Right atrium auricular region (tissue), 2 donors: ENCODE measurements at places on chromosomes 6 and 20. TPM values are rescaled to one million over a fixed set of nuclear protein-coding genes. Genes with fewer than 3 reads are reported as not detected.
A peak's percentile ranks its signal among the peaks of the same experiment; 100 is the strongest.

Gene TJAP1
- total RNA-seq = 22.0 TPM

Gene PLEKHG1
- total RNA-seq = 10.6 TPM

- H3K4me1 ChIP-seq = no peaks in the 10 kb centered on the region
- no peaks in the 10 kb centered on the region for H3K36me3 ChIP-seq
- H3K27me3 ChIP-seq = no peaks in the 10 kb centered on the region
- no peak for DNase-seq
- H3K4me3 ChIP-seq = no peak overlapping the region
These were observed 20.6 kb downstream of the CNBD2 start for GRCh38 chr20:35988910-35989463.

DNA sequence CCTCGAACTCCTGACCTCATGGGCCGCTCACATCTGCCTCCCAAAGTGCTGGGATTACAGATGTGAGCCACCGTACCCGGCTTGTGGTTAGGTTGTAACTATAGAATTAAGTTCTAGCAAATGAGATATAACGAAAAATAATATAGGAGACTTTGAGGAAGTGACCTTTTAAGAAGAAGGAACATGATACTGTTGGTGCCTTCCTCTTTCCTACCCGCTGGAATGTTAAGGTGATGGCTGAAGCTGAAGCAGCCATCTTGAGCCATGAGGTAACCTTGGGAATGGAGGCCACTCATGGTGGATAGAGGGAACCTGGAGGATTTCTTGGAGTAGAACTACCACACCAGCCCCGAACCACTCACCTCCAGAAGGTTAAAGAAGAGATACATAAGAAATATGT, 48.1 kb upstream of the MDGA1 start:
- no peaks in the 10 kb centered on the region for H3K27me3 ChIP-seq
- no peaks in the 10 kb centered on the region for H3K36me3 ChIP-seq
- H3K4me3 ChIP-seq = no peak overlapping the region
- no peaks in the 10 kb centered on the region for H3K4me1 ChIP-seq

GRCh38 chr20:58893355-58894120, 41.0 kb downstream of the GNAS start:
- peak overlapping the region; percentile 87 for H3K4me3 ChIP-seq
- H3K27me3 ChIP-seq = no peaks in the 10 kb centered on the region
- H3K27ac ChIP-seq = peak overlapping the region; percentile 99
- no peaks in the 10 kb centered on the region for H3K36me3 ChIP-seq
- no peak for DNase-seq

Gene PNPLA1
- not detected for total RNA-seq

Gene PRND
- total RNA-seq = not detected

DNA sequence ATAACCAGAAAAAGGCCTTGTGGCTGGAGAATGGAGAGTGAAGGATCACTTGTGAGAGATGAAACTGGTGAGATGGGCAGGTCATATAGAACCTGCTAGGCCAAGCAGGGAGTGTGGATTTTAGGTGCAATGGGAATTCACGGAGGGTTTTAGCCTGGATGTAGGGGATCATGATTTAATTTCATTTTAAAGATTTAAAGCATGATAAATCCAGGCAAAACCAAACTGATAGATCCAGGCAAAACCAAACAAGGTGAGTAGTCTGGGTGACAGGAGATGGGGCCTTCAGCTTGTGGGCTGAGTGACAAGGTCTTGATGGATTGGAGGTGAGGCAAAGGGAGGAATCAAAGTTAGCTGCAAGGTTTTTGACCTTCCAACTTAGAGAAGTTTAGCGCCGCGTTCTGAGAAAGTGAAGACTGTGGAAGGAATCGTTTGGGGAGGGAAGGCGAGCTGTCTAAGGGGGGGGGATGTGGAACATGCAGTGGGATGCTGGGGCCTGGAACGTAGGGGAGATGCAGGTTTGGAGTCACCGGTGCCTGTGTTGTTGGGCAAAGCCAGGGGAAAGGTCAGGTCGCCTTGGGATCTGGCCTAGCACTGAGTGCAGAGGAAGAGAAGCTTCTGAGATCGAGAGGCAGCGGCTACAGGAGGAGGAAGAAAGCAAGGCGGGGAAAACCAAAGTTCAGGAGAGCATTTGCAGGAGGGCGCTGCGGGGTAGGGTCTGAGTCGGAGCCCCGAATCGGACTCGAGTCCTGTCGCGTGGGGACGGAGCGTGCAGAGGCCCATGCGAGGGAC, 1.3 kb upstream of the PLCG1 start:
- DNase-seq = no peak
- no peaks in the 10 kb centered on the region for H3K4me1 ChIP-seq
- peak overlapping the region; percentile 96 for H3K27ac ChIP-seq

- H3K4me3 ChIP-seq = no peak overlapping the region
- DNase-seq = no peak
- H3K36me3 ChIP-seq = no peaks in the 10 kb centered on the region
- no peaks in the 10 kb centered on the region for H3K27me3 ChIP-seq
- no peaks in the 10 kb centered on the region for H3K4me1 ChIP-seq
- no peak overlapping the region for H3K27ac ChIP-seq
These were observed 224.5 kb upstream of the AGPAT4 start for GRCh38 chr6:161498359-161498758.

- no peak within 1 kb of the TSS for H3K4me3 ChIP-seq
- DNase-seq = no peak
- no peaks in the 10 kb centered on the region for H3K36me3 ChIP-seq
These were observed at the start of gene HLA-DRB5 for GRCh38 chr6:32529697-32530430. TSS of gene HLA-DRB5 (minus strand) at chr6:32530287. CDS start at chr6:32530224, 63 bp downstream.

DNA sequence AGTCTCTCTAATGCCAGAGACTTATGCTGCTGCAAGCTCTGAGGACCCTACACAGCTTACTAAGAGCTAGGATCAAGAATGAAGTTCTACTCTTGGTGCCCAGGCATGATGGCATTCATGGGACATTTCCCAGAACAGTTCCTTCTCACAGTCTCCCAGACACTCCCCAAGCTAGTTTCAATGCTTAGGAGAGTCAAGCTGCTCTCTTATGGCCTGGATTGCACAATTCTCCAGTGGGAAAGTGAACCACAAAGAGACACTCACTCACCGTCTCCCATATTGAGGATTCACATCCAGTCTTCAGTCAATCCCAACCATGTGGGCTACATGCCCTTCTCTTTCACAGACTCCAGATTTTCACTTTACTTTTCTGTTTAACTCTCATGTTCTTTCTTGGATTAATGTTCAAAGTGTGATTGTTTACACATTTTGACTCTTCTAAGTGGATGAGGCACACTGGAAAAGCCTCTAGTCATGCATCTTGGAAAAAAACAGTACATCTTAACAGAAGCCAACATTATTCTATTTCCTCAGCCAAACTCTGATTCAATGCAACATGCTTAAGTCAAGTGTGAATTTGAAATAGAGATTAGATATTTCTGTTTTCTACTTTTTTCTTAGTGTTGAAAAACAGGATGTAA, 447.8 kb upstream of the BTBD3 start:
- H3K27me3 ChIP-seq = no peaks in the 10 kb centered on the region
- H3K4me3 ChIP-seq = no peak overlapping the region
- H3K27ac ChIP-seq = no peak overlapping the region
- no peak for DNase-seq

- peaks cover 50% of the 10 kb centered on the region for H3K27me3 ChIP-seq
- DNase-seq = no peak
- H3K4me1 ChIP-seq = no peaks in the 10 kb centered on the region
- no peaks in the 10 kb centered on the region for H3K36me3 ChIP-seq
- H3K4me3 ChIP-seq = no peak overlapping the region
- no peak overlapping the region for H3K27ac ChIP-seq
These were observed 1.4 kb downstream of the NKX2-4 start for GRCh38 chr20:21395666-21396598.

DNA sequence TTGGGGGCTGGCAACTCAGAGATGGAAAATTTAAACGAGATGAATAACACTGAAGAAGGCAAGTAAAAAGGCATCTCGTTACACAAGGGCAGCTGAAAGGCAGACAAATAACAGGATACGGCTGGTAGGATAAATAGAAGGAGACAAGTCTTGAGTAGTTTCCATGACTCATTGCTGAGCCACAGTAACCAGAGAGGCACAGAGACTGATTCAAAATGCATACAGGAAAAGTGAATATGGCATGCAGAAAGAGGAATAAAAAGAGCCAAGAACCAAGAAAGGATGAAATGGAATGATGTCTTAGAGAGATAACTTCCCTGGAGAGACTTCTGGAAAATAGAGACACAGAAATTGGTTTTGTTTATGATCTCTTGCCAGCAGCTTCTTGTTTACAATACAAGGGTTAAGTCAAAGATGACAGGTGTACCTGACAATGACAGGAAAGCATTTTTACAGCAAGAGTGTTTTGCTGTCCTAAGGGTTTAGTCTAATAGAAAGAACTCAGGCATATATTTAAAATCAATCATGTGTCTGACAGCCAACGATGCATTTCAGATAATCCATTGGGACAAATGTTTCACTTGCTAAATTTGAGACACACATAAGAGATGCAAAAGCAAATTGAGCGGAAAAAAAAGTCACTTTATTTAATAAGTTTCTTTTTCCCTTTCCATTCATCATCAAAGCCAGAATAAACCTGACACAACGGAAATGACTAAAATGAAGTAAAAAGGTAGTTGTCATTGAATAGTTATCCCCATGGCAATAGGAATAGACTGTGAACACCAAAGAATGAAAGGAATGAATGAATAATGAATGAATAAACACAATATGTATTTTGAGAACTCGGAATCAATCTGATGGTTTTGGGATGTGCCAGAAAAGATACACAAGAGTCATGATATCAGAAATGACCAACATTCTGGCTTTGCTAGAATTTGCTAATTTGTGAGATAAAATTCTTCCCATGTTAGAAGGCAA, 68.0 kb upstream of the KCNQ5 start:
- H3K27me3 ChIP-seq = no peaks in the 10 kb centered on the region
- no peak overlapping the region for H3K4me3 ChIP-seq
- H3K4me1 ChIP-seq = no peaks in the 10 kb centered on the region
- no peak for DNase-seq

Gene MMP24
- 2.2 TPM for total RNA-seq

Gene INSM1
- total RNA-seq = not detected

DNA sequence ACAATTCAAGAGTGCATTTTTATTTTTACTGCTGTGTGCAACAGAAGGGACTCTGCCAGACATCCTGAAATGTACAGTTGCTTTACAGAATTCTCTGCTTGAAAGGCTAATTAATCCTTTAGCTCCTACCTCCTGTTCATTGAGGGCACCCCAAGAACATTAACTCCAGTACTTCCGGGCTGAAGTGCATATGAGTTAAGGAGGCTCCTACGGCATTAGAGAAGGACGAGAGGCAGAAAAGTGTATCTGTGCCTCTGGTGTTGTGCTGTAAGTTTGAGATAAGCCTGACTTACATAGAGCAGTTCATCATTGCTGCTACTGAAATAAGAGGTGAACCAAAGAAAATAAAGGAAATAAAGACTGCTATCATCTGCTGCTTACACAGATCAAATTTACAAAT, 609.3 kb upstream of the ADGRB3 start:
- no peak overlapping the region for H3K4me3 ChIP-seq
- no peaks in the 10 kb centered on the region for H3K36me3 ChIP-seq
- H3K27me3 ChIP-seq = no peaks in the 10 kb centered on the region

Gene IL17F
- total RNA-seq = not detected

Gene PPP1R14C
- total RNA-seq = 130 TPM

Gene EDN3
- total RNA-seq = not detected

- no peaks in the 10 kb centered on the region for H3K27me3 ChIP-seq
- H3K4me1 ChIP-seq = no peaks in the 10 kb centered on the region
- peak overlapping the region; percentile 1 for H3K27ac ChIP-seq
- no peak for DNase-seq
- H3K4me3 ChIP-seq = no peak overlapping the region
These were observed 44.7 kb upstream of the CNKSR3 start for GRCh38 chr6:154555073-154555677.

Gene FOXF2
- total RNA-seq = not detected

- H3K27ac ChIP-seq = peak within 1 kb of the TSS; percentile 12
- peak within 1 kb of the TSS; percentile 63 for H3K4me3 ChIP-seq
- no peak for DNase-seq
- peaks cover 17% of the 10 kb centered on the region for H3K4me1 ChIP-seq
- H3K36me3 ChIP-seq = peaks cover 24% of the 10 kb centered on the region
These were observed at the start of gene RSPH9 for GRCh38 chr6:43644940-43645612. TSS of gene RSPH9 (plus strand) at chr6:43645036. CDS start at chr6:43645099, 63 bp downstream.

GRCh38 chr6:33277663-33278391, 904 bp downstream of the B3GALT4 start:
- peak overlapping the region; percentile 75 for H3K4me3 ChIP-seq
- no peaks in the 10 kb centered on the region for H3K4me1 ChIP-seq
- peaks cover 44% of the 10 kb centered on the region for H3K36me3 ChIP-seq
- H3K27ac ChIP-seq = peak overlapping the region; percentile 92
- no peaks in the 10 kb centered on the region for H3K27me3 ChIP-seq

Gene OPN5
- not detected for total RNA-seq

DNA sequence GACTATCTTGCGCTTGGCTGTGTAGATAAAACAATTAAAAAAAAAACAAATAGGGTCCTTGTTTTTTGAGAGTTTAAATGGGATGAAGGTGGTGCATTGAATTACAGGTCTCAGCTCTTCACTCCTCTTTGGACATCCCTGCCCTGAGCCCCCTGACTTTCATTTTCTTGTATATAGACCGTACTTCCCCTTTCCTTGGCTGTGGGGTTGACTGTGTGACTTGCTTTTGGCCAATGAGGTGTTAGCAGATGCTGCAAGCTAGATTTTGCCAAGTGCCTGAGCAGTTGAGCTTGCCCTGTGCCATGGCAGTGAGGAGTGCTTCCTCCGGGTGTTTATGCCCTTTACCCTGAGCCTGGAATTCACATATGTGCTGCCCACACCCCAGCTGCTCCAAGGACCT, 386.1 kb upstream of the ZFP64 start:
- no peaks in the 10 kb centered on the region for H3K36me3 ChIP-seq
- H3K4me3 ChIP-seq = no peak overlapping the region
- no peak for DNase-seq
- no peak overlapping the region for H3K27ac ChIP-seq
- no peaks in the 10 kb centered on the region for H3K27me3 ChIP-seq
- no peaks in the 10 kb centered on the region for H3K4me1 ChIP-seq

DNA sequence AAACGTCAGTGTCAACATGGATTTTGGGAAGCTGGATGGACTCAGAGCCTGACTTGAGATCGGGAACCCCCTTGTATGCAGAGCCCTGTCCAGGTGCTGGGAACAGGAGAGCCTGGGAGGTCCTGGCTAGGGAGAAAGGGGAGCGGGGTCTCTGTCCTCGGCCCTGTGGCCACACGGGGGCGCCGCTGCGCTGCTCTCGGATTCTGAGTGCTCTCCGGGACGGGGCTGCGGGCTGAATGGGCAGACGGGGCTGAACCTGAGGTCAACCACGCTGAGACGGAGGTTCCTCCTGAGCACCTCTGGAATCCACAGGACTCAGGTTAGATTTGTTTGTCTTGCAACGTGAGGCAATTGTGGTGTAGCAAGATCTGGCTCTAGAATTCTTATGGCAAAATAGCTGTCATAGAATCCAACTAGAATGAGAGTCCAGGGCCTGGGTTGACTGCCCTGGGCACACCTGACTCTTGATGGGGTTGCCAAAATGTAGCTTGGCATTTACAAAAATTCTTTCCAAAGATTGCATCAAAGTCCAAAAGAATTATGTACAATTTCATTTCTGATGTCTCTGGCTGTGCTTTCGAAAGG, 20.6 kb upstream of the HLA-F start:
- H3K27ac ChIP-seq = no peak overlapping the region
- no peaks in the 10 kb centered on the region for H3K36me3 ChIP-seq
- H3K4me1 ChIP-seq = no peaks in the 10 kb centered on the region
- DNase-seq = no peak
- H3K4me3 ChIP-seq = no peak overlapping the region

- H3K4me1 ChIP-seq = no peaks in the 10 kb centered on the region
- no peak overlapping the region for H3K4me3 ChIP-seq
These were observed 12.8 kb downstream of the KCNK15 start for GRCh38 chr20:44758247-44759101.
